ENCODE measurements at places on chromosomes 4 and X. TPM values are rescaled to one million over a fixed set of nuclear protein-coding genes. Genes with fewer than 3 reads are reported as not detected.
A peak's percentile ranks its signal among the peaks of the same experiment; 100 is the strongest.

The LRP2BP gene
- 2.4 TPM for total RNA-seq

The AMOT gene
- 7.5 TPM for total RNA-seq

DNA sequence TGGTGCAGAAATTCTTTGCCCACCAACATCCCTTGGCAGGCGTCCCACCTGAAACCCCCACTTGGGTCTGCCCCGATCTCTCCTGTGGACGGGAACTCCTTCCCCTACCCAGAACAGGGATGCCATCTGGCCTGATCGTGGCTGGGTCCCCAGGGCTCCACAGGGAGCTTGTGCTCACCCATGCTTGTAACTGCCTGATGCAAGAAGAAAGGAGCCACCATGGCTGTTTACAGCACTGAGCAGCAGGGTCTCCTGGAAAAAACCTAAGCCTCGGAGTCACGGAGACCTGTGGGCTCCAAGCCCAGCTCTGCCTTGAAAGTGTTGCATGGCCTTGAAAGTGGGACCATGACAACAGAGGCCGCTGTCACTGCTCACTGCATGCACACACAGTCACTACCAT lies 101.5 kb upstream of the AFAP1 start:
- no peak for DNase-seq

DNA sequence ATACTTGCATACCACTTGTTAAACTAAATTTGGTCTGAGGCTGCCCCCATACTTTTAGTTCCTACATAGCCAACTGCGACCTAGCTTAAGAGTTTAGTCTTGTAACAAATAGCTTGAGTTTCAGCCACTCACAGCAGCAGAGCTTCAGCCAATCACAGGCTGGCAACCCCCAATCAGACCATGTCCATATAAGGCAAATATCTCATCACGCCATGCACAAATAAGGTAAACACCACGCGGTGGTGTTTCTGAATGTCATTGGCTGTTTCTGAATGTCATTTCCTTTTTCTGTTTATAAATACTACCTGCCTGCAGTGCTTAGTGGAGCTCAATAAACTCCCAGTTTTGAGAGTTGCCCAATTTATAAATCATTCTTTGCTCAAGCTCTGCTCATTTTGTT lies 143.1 kb upstream of the MAD2L1 start:
- no peak for DNase-seq

DNA sequence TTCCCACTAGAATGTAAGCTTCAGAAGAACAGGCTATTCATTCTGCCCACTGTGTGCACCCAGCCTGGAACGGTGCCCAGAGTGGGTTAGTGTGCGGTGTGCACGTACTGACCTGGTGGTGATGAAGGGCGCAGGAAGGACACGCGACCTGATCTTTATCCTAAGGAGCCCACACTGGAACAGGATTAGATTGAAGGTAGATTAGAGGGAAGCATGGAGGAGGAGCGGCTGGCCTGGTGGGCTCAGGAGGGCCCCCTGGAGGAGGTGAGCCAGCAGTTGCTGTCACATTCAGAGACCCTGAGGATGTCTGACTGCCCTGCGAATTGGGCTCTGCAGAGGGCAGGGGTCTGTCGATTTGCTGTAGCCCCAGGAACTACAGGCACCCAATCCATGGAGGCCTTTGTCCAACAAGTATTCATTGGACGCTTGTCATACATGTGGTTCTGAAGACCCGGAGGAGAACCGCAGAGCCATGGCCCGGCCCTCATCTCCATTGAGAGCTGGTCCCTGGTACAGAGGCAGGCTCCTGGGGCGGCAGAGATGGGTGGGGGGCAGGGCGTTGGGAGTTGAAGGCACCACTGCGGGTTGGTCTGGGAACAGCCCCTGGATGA lies 73.2 kb downstream of the HTRA3 start:
- DNase-seq, result no peak

The MAGEE2 gene
- not detected for total RNA-seq

- DNase-seq, result no peak
Observed at GRCh38 chrX:136725441-136726104, 55.2 kb downstream of the ARHGEF6 start.

The NLGN3 gene
- 0.92 TPM for total RNA-seq

The NHS gene
- 1.9 TPM for total RNA-seq

- DNase-seq, result no peak
Observed at GRCh38 chrX:470686-471085, 84.0 kb upstream of the PPP2R3B start.

- DNase-seq, result no peak
Observed at GRCh38 chr4:174154215-174154854, 129.1 kb downstream of the FBXO8 start.

The CABS1 gene
- total RNA-seq, result not detected

The GABRQ gene
- total RNA-seq, result not detected

- DNase-seq, result peak; percentile 75
Observed at GRCh38 chr4:104616401-104616820, 121.7 kb upstream of the CXXC4 start.

DNA sequence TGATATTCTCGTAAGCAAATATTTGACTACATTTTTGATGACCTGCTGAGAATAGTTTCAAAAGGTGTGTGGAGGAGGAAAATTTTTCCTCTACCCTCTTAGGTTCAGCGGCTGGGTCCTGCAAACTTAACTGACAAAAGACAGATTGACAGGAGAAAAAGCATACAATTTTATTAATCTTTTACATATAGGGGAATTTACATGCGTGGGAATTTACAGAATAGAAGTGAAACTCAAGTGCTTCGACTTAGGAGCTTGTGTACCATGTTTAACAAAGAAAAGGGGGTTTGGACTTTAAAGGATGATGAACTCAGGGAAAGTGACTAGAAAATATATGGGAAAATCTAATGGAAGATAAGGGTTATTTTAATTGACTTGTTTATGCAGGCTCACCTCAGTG lies 2.5 kb downstream of the HERC6 start:
- DNase-seq, result no peak

DNA sequence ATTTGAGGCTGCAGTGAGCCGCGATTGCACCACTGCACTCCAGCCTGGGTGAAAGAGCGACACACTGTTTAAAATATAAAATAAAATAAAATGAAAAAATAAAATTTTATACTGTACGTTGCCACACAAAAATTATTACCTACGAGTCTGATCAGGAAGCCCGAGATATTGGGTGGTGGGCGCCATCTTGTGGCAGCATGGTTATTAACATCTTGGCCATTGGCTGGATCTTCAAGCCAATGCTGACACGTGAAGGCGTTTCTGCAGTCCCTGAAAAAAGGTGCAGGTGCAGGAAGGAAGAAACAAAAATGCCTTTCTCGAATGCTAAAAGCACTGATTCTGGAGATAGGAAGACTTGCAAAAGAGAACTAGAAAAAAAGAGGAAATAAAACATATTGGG lies 4.9 kb upstream of the TLR8 start:
- DNase-seq, result peak; percentile 51

The LEF1 gene
- 0.47 TPM for total RNA-seq

GRCh38 chr4:86452422-86452891 lies 92.6 kb upstream of the MAPK10 start:
- DNase-seq, result peak; percentile 35

DNA sequence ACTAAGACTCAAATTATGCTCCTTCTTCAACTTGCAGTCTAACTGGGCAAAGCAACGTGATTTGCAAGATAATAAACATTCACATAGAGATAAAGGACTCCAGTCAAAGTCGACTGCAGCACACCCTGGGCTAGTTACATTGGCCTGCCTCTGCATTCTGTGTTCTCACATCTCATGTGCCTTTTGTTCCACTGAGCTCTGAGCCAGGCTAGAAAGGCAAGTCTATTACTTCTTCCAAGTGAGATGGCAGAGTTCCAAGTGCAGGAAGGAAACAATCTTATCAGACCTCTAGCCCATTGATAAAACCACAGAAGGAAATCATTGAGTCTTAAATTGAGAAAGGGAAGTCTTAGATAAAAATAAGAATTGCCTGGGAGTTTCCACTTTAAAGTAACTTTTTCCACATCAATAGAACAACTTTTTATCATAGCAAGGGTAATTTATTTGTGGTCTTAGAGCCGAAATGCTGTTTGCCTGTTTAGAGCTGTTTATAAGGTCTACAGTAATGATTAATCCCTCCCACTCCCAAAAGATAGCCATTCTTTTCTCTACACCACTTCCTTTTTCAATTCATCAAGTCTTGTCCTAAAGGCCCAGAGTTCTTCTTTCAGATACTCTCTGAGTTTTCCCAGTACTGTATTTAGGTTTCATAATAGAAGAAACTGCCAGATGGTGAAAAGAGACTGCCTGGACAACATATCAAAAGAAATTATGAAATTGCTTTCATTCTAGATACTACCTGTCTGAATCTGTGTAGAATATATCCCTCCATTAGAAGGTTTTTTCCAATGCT lies 200.2 kb downstream of the GUCY2F start:
- no peak for DNase-seq

The EPGN gene
- total RNA-seq, result 3.0 TPM
